ENCODE measurements at places on chromosomes 3 and 15. TPM values are rescaled to one million over a fixed set of nuclear protein-coding genes. Genes with fewer than 3 reads are reported as not detected.
A peak's percentile ranks its signal among the peaks of the same experiment; 100 is the strongest.

- DNase-seq = peak; percentile 86
Observed at GRCh38 chr3:36944641-36945270, at the start of gene TRANK1. Gene TRANK1, minus strand, starts transcription at chr3:36945054. Its CDS starts 245 bp downstream, at chr3:36944809.

- DNase-seq = no peak
Observed at GRCh38 chr3:160695003-160695402, 18.0 kb downstream of the ARL14 start.

DNA sequence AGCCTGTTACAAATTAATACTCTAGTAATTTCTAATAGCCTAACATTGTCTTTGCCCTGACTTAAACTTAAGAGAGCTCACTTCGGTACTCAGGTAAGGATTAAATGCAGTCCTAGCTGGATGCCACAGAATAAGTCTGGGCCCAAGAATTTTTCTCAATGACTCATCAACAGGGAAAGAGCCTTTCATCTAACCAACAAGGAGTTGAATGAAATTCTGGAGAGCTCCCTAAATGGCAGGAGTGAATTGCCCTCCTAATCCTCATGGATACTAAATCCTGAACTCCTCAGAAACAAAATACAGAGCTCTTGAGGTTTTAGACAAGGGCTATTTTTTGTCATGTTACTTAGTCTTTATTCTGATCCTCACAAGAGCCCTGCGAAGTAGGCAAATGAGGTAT is 159.5 kb downstream of the PLCH1 start:
- DNase-seq = no peak

DNA sequence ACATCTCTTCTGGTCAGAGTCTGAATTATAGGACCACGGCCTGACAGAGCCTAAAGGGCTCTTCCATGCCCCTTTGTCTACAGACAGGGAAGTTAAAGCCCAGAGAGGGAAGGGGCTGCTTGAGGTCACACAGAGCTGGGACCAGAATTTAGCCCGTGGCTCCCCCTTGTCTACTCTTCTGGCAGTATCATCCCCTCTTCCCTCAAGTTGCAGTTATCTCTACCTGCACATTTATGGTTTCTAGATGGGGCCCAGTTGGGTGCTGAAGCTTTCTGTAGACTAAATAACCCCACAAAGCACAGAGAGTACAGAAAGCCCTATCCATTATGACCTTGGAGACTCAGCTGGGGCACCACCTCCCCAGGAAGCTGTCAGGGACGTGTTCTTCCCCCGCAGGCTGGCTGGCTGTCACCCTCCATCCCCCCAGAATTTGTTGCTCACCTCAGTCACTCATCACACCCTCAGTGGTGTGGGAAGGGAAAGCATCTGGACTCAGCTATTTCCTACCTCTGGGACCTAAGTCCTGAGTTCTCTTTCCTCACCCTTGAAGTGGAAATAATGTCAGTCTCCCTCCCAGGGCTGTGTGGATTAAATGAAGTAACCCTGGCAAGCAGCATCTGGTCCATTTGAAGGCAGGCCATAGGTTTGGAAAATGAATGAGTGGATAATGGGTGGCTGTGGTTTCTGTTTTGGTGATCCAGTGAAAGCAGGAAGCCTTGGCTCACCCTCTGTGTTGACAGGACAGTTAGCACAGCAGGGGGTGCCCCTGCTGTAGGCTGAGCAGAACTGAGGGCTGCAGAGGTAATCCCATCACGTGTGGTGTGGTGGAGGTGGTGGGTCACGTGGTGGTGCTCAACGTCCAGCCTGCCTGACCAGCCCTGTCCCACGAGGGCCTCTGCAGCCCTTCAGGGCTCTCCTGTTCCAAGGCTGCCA is 16.3 kb downstream of the ACOX2 start:
- no peak for DNase-seq

DNA sequence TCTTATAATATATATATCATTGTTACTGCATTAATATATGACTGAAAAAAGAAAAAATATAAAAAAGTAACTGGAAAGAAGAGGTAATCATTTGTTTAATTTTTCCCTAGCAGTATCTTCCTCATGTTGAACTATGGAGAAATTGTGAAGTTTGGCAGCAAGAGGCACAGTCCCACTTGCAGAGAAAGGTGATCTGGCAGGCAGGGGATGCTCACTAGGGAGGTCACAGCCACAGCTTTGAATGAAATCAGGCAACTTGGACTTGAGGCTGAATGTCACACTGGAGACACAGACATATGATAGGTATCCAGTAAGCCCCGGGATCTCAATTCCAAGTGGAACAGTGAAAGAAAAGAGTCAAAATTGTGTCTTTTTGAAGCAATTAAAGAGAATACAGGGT is 149.9 kb upstream of the RORA start:
- DNase-seq = no peak

DNA sequence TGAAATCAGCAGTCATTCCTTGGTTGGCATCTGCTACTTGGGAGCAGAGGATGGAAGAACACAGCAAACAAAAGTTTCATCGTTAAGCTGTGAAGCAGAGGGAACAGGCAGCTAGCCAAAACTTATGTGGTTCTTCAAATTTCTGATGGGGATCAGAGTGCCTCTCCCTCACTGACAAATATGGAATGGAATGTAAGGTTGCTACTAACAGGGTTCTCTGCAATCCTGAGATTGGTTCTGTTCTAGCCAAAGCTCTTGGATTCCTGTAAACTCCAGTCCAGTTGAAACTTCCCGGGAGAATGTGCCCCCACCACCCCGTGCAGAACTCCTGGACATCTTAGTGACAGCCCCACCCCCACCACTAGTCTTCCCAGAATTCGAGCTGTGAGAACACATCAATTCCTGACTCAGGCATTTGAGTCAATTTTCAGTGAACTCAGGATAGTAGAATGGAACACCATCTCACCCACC is 55.9 kb upstream of the PHLDB2 start:
- DNase-seq = peak; percentile 87

DNA sequence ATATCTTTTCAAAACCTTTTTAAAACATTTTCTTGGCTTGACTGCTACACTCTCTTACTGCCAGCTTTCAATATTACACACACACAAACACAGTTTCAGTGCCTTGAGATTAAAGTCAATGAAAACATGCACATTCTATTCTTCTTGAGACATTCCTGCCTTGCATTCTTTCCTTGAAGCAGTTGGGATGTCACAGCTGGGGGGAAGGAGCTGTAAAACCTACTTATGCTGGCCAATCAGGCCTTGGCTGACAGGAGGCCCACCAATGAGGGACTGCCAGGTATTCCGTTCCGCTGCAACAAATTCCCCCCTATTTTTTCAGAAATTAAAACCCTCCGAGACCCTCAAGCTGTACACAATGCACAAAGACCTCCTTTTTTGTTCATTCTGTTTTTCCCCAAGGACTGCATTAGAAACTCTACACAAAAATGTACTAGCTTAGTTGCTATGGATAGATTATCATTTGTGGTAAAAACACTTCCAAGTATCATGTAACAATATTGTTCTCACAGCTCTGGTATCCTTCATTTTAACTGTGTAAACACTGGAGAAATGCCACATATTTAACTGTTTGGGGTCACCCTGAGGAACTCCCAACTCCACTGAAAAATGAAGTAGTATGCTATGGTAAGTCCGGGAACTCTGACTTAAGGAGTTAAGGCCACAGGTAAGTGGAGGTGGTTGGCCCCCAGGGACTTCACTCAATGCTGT is 18.5 kb downstream of the FSTL1 start:
- DNase-seq = peak; percentile 86

- DNase-seq = no peak
Observed at GRCh38 chr3:167750272-167750971, 14.9 kb downstream of the SERPINI1 start.

- DNase-seq = no peak
Observed at GRCh38 chr3:108327168-108327567, 30.8 kb downstream of the HHLA2 start.

DNA sequence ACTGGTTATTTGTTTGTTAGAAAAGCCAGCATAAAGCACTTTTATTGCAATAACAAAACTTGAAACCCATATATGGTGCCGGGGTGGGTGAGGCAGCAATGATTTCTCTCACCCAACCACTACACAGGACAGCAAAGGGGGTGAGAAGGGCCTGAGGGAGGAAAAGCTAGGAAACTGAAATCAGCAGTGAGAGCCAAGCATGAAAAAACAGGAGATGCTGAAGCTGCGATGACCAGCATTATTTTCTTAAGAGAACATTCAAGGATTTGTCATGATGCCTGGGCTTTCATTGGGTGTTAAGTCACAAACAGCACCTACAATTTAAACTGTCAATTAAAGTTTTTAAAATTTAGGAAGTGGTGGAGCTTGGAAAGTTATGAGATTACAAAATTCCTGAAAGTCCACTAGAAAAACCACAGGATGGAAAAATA is 11.9 kb upstream of the TM4SF4 start:
- DNase-seq = no peak

DNA sequence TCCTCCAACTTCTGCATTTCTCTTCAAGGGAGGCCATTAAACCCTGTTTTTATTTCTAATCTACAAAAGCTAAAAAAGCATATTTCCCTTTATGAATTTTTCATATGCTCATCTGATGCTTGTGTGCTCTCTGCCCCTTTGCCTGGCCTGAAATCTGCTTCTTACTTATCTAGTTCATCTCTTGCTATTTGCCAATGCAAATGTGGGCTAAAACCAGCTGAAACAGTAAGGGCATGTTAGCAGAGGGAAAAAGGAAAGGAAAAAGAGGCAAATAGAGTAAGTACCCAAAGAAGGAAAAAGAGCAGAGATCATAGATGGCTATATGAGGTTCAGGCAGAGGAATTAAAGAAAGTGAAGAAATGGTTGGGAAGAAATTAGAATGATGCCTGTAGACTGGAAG is 185.2 kb downstream of the CNTN4 start:
- DNase-seq = no peak

The FBXO45 gene
- 8.2 TPM for total RNA-seq

The MAPKBP1 gene
- total RNA-seq = 34.2 TPM

The PRKCD gene
- total RNA-seq = 14.9 TPM

The VGLL3 gene
- 587 TPM for total RNA-seq

The CALML4 gene
- total RNA-seq = 1.8 TPM

The LRRC57 gene
- total RNA-seq = 40.3 TPM

The IFRD2 gene
- total RNA-seq = 54.2 TPM

The RTP3 gene
- total RNA-seq = not detected

The OR5H15 gene
- not detected for total RNA-seq

The LRRC3B gene
- total RNA-seq = not detected

The C3orf62 gene
- 8.4 TPM for total RNA-seq

Measured in osteocyte (in vitro differentiated cells).